ENCODE measurements at places on chromosomes 12 and 14. TPM values are rescaled to one million over a fixed set of nuclear protein-coding genes. Genes with fewer than 3 reads are reported as not detected.
A peak's percentile ranks its signal among the peaks of the same experiment; 100 is the strongest.

RNASE9 gene
- total RNA-seq, result not detected

DNA sequence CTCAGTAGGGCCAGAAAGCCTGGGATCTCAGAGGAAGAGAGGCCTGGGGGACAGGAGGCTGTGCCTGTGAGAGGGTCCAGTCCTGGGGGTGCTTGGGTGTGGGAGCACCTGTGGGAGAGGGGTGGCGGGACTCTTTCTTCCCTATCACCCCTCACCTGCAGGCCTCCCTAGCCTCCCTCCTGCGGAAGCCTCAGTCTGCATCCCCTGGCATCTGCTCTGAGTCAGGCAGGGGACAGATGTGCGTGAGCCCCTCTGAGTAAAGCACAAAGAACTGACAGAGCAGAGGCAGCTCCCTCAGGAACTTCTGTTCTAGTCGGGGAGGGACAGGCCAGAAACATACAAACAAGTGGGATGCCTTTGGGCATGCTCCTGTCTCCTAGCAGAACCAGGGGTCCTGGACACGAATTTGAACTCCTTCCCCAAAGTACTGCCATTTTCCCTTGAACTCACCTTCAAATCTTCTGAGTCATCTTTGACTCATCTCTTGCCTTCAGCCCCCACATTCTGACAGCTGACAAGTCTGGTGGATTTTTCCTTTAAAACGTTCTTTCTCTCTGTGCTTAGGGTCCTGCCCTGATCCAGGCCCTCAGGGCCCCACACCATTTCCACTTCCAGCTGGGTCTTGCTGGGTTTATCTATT, 8.5 kb upstream of the HSP90AA1 start:
- ATAC-seq, result no peak

RTN1 gene
- total RNA-seq, result 0.80 TPM

DNA sequence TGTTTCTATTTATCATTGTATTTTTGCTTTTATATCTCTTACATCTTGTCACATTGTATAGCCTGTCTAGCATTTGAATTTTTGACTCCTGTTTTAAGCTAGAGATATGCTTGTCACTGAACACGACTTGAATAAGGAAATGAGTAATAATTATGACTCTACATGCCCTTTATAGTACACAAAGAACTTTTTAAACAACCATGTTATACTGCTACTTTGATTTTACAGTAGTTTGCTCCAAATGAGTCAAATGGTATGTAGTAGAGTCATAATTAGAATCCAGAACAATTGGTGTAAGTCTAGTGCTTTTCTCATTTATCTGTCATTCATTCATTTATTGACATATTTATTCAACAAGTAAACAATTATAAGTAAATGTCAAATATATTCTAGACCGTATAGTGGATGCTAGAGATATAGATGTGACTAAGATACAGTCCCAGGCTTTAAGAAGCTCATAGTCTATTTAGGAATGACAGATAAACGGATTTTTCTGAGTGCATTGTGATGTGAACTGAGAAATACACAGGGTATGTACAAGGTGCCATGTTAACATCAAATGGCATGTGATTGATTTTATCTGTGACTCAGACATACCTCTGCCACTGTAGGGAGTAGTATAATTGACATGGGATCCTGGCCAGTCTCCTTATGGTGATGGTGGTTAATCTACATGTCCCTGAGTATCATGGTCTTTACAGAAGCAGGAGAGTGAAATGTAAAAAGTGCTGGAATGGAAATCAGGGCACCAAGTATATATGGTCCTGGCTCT, 799.7 kb downstream of the DIO2 start:
- ATAC-seq, result no peak

DNA sequence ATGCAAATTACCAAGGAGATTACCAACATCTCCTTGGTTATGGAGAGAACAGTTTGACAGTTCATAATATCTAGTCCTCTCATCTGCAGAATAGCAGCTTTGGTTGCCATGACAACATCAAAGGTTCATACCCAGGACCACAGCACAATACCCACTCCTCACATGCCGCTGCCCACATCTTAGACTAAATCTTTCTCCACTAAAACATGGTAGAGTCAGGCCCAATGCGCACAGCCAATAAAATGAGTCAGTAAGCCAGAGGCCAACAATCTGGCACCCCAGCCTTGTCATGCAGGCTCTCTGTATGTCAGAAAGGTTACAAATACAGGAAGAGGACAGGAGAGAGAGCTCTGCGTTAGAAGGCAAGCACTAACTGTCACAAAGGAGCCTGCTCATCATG, 70.6 kb downstream of the KCNK10 start:
- ATAC-seq, result peak; percentile 53

DNA sequence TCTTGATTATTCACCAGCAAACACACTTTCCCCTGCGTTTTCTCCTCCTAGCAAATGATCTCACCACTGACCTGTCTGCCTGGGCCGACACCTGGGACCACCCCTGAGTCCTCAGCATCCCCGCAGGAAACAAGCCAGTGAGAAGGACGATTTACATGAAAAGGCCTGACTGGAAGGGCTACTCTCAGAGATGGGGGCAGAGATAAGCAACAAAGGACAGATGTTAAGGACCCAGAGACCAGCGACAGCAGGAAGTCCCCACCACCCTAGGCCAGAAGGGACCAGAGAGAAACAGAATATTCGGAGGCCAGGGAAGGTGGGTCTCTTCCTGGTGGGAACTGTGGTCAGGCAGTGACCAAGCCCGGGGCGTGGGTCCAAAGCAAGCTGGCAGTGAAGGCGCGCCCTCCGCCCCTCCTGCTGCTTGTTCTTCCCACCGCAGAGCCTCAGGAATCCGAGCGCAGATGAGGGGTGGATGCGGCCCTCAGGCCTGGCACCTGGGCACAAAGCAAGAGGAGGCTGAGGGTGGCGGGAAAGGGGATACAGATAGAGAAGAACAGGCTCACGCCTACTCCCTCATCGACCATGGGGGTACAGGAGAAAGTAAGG, 55.8 kb downstream of the STX2 start:
- ATAC-seq, result no peak

UBC gene
- total RNA-seq, result 1,223 TPM

DNA sequence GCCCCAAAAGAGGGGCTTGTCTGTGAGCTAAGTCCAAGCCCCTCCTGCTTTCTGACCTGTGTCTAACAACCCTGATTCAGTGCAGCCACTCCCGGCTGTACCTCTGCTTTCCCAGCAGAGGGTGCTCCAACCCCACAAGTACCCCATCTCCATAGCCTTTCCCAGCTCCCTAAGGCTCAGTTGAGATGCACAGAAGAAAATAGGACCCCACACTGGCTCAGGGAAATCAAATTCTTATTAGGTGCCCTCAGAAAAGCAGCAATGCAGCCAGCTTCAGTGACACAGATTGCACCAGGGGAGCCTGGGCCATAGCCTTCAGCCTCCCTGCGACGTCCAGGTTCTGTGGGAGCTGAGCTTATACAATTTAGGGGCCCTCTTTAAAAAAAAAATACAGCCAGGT, 49.9 kb downstream of the LRRC74A start:
- peak; percentile 88 for ATAC-seq
